ENCODE measurements at places on chromosomes 2 and 18.

DNA sequence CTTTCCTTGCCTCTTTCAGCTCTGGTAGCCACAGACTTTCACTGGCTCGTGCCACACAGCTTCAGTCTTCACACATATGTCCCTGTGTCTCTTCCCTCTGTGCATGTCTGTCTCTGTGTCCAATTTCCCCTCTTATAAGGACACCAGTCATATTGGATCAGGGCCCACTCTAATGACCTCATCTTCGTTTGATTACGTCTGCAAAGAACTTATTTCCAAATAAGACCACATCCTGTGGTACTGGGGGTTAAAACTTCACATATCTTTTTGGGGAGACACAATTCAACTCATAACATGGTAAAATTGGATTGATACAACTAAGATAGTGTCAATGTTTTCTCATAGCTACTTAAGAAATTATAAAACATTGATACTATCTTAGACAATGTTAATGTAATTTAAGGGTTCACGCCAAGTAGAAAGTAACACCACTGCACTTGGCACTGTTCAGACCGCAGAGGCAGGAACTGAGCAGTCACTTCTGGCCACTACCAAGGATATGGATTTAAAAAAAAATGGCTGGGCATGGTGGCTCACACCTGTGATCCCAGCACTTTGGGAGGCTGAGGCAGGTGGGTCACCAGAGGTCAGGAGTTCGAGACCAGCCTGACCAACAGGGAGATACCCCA is 119.6 kb upstream of the EPAS1 start:
- DNase-seq, result no peak

DNA sequence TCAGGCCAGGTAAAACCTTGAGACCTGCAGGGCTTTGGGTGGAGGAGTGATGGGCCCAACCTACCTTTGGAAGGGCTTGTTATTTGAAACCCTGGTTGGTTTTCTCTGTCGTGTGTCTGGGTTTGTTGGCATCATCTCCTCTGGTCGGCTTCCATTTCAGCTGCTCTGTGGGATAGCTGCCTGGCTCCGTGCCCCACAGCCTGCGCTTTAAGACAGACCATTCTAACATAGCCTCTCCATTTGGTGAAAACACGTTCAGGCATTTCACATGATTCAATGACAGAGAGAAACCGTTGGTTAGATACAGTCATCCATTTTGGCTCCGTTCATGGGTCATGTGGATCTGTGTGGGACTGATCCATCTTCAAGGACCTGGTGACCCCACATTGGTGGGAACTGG is 37.0 kb upstream of the LYPD6B start:
- no peak for DNase-seq

DNA sequence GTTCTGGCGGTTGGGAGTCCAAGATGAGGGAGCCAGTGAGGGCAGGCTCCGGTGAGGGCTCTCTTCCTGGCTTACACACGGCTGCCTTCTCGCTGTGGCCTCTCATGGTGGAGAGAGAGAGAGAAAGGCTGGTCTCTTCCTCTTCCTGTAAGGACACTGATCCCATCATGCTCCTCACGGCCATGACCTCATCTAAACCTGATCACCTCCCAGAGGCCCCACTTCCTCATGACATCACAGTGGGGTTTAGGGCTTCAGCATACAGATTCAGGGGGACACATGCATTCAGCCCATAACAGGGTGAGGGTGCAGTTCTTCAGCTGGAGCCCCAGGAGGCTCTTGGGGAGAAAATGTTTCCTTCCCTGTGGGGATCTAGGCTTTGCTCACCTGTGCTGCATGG is 29.2 kb downstream of the AGAP1 start:
- no peak for DNase-seq

DNA sequence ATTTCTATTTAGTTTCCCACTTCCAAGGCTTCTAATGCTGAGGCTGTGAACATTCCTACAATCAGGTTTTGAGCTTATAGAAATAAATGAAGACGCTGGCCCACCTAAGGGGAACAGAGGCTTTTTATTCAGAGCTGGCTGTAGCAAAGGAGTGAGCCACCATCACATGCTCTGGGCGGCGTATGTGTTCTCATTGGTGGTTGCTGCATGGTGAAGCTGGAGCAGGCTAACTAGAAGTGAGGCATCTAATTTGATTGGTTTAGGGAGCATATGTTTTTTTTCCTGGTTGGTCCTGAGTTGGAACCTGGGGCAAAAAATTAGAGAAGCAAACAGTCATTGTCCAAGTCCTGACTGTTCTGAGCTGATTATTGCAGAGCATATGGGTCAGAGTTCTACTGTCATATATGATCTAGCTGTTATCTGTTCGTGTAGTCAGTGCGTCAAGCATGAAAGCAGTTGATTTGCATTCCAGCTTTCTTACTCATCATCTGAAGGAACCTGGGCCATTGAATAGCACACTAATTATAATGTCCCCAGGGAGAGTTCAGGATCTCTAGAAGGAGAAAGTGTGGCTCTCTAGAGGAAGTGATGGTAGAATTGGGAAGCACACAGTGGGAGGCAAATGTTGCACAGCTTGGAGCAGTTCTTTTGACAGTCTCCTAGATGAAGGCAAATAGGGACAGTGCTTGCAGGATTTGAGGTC is 279.6 kb downstream of the PARD3B start:
- no peak for DNase-seq

GRCh38 chr2:221731432-221732145 is 159.5 kb upstream of the EPHA4 start:
- no peak for DNase-seq

DNA sequence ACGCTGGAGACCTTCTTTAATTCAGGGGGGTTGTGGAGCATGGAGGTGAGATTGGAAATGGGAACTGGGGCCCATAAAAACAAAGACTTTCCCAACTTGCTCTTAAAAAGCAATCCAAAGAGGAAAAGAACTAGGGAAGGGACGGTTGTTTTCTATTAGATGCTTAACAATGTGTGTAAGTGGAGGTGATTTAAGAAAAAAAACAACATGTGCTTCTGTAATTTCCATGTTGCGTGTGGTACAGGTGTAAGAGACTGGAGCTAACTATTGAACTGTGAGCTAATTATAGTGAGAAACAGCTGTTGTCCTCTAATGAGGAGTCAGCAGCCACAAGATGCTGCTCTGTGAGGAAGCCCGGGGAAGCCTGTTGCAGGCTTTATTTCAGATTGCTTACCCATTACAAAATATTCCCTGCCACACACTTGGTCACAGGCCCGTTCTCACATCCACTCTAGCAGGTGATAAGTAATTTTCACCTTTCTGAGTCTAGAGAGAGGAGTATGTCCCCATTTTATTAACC is 280.6 kb upstream of the PARD3B start:
- no peak for DNase-seq

DNA sequence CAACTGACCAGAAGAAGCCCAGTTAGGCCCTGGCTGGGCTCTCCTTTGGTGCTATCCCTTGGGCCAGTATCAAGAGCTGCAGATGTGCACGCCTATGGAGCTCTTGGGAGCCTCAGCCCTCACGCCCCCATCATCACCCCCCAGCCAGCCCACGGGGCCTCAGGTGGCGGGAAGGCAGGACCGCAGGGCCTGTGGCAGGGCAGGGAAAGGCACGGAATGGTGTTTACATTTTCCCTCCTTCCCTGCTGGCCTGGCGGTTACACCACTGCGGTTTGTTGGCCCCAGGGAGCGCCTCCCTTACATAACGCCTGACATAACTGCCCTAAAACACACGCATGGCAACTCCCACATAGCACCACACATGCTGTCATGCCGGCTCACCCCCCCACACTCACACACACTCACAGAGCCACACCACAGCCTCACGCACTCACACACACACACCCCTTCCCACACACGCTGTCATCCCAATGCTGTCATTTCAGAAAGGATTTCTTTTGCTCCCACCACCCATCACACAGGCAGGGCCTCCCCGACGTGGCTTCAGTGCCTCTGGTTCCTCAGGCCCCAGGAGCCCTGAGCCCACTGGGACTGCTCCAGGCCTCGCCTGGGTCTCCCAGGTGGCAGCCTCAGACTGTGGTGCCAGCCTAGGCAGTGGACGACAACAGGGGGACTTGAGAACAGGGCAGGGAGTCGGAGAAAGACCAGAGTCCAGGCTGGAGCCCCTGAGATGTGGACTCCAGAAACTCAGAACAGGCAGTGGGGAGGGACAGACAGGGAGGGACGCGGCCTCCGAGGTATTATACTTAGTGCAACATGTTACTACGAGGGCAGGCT is 15.7 kb downstream of the ZFP36L2 start:
- peak; percentile 12 for DNase-seq

GRCh38 chr2:134148172-134148571 is 105.7 kb upstream of the MGAT5 start:
- DNase-seq, result no peak

DNA sequence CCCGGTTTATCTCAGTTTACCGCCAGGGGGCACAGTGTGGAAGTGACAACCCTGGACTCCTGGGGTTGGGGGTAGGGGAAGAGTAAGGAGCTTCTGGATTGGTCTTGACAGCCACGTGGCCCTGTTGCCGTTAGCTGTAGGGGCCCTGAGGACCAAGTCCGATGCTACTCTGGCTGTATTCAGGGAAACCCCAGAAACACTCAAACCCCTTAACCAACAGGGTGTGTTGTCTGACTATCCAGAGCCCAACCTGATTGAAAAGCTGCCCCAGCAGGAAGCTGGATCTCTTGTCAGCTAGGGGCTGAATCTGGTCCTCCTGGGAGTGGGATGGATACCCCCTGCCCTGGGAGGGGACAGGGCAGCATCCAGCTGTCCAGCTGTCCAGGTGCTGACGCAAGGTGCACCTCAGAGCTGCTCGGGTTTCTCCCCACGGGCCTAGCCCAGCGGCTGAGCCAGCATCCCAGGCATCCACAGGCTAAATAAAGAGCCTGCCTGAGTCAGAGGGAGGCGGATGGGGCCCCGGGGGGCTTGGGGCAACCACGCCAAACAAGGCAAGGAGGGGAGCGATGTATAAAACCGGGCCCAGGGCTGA is 3.1 kb upstream of the GMPPA start:
- DNase-seq, result peak; percentile 56

GRCh38 chr18:55641486-55641885 is 53.5 kb upstream of the TCF4 start:
- no peak for DNase-seq

DNA sequence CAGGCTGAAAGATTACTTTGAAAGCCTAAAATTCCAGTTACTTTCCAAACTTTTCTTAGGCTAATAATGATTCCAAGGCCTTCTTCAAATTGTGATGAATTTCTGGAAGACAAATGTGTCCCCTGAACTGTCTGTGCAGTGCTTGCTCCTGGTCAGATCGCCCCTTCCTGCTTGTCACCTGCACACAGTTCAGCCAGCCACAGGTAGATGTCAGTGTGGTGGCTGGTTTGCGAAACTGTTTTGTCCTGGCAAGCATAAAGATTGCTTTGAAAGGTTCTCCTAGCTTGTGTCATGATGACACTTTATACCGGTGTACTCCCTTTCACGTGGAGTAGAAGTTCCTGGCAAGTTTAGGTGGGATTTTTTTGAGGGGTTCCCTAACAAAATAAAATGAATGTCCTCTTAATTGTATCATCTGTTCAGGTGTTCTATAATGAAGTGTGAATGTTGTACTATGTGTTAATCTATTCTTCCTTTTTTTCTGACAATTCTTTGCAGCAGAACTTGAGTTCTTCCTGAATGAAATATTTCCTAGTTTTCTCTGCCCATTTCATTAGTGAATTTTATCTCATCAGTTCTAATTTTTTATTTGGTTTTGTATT is 298.8 kb downstream of the ZNF407 start:
- peak; percentile 9 for DNase-seq

DNA sequence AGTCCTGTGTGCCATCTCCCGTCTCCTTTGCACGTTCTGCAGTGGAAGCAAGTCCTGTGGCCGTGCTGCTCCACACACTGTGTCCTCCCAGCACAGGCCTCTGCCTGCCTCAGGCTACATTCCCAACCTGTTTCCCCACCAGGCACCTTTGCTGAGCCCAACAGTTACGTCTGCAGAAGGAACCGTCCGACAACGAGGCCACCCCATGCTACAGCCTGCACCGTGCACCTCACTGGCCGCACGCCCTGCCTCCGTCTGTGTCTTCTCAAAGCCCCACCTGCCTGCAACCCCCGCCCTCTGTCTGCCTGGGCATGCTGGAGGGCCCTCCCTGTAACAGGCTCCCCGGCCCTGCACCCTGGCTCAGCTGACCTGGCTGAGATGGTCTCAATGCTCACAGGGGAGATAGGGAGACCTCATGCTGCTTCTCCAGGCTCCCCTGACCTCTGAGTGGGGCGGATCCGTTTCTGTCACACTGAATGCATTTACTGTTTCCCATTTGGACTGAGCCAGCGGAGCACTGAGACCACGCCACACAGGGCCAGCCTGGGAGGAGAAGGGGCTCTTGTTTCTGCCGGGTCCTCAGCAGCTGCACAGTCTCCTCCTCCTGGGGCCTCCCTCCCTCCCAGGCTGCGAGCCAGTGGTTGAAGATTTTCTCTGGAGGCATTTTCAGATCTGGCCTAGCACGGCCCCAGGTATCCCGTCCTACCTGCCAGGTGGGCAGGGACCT is 109.1 kb upstream of the OTOS start:
- DNase-seq, result no peak

- DNase-seq, result no peak
These were observed 5.7 kb upstream of the TMEM178A start for GRCh38 chr2:39659765-39660611.

GRCh38 chr18:22493940-22494339 is 76.2 kb upstream of the CTAGE1 start:
- no peak for DNase-seq

DNA sequence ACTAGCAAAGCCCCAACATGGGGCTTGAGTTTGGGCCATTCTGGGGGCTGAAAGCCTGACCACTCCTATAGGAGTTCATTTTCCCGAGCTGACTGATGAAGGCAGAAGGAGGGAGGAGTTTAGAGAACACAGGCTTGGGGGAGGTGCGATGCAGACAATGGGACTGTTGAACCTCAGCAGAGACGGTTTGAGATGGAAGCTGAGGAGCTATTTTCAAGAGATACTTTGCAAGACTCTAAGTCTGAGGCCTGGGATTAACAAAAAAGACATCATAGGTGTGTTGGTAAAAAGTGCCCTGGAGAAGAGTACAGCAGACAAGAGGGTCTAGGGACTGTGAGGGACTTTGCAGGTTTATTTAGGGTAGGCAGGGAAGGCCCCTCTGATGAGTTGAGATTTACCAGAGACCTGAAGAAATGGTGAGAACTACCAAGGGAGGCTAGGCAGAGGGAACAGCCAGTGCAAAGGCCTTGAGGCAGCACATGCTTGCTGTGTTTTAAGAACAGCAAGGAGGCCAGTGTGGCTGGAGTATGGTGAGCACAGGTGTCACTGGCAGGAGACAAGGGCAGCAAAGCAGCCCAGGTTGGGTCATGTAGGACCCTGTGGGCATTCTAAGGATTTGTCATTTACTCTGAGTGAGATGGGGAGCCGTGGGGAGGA is 31.6 kb downstream of the PCBP1 start:
- DNase-seq, result no peak

DNA sequence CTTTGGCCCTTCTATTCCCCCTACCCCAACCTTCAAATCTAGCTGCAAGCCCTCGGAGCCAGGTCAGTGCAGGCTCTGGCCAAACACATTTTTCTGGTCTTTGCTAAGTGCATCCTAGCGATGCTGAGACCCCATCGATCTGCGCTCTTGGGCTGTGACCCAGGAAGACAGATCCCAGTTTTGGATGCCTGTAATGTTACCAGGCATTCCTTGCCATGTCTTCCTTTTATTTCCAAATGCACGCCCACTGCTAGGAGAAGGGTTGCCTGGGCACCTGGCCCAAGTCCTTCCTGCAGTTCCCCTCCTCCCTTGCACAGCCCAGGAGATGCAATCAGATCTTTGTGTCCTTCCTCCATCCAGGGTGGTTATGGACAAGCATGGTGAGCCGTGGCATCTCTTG is 124.6 kb downstream of the TPGS2 start:
- DNase-seq, result no peak

- DNase-seq, result no peak
These were observed 51.0 kb upstream of the MCFD2 start for GRCh38 chr2:46966576-46966975.
